ENCODE measurements at places on chromosomes 7 and 10.
A peak's percentile ranks its signal among the peaks of the same experiment; 100 is the strongest.

DNA sequence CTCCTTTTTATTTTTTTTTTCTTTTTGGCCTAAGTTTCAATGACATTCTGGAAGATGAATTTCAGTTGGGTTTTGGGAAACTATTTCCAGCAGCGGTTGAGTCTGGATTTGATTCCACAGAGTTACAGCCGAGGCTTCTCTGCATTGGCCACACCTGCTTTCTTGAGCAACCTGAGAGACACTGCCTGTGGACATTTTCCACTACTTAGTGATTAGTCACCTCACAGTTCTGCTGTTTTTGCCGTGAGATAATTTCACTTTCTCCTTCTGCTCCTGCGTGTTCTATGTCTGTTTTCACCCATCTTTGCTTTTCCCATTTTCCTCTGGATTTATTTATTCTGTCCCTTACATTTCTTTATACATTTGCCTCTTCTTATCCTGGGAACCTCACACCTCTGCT is 243.0 kb downstream of the BICC1 start:
- no peak for DNase-seq

- no peak for DNase-seq
Observed at GRCh38 chr7:139942636-139943035, 113.6 kb downstream of the TBXAS1 start.

DNA sequence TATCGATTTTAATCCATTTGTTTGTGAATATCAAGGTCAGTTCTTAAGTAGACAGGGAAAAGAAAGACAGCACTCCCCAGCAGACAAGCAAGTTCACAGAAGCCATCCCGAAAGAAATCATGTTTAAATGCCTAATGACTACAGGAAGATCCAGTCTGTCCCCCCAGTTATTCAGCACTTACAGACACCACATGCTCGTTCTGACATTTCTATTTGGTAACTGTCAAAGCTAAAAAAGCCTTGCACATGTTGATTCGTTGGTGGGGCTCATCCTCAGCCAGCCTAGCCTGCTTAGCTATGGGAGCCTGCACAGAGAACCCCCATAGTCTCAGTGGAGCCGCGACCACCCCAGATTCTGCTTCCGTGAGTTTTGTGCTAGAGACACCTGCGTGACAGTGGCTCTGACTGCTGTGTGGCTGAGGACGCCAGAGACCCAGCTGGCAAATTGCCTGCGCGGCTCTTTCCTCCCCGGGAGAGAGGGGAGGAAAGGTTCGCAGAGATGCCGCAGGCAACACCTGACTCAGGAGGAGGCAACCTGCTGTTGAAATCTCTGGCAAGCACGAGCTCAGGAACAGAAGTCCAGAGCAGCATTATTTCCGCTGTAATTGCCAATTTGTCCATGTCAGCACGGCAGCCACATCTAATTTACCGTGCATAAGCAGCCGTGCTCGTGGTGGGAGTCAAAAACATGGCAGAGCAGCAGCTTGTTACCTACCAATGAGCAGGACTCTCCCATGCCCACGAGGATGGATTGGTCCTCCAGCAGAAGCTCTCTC is 194.2 kb downstream of the GPAM start:
- no peak for DNase-seq

DNA sequence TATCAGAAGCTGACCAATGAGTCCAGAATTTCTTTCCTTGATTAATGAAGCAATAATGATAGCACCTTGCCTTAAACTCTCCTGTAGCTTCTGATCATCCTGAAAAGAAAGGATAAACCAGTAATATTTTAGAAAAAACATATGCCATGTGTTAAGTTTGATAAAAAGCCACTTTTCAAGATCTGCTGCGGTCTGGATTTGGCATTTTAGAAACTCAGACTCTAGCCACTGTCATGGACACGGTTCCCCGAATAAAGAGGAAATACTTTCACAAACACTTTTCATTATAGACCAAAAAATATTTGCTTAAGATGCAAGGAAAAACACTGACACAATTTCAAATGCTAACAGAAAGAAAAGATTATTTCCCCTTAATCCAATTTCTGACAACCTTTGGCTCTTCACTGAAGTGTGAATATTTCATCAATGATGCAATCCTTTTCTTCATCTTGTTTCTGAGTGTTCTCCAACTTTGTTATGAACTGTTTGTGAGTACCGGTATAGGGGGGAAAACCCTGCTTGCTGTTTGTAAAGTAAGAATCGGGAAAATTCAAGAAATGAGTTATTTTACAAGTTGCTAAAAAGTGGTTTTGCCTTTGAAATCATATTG is 329.5 kb downstream of the CRPPA start:
- no peak for DNase-seq

- DNase-seq = peak; percentile 73
Observed at GRCh38 chr7:19665399-19666008, 43.3 kb downstream of the POLR1F start.
